ENCODE measurements at places on chromosomes 1 and 21. TPM values are rescaled to one million over a fixed set of nuclear protein-coding genes. Genes with fewer than 3 reads are reported as not detected.
A peak's percentile ranks its signal among the peaks of the same experiment; 100 is the strongest.

Gene NHLH1
- 0.15 TPM for total RNA-seq

Gene RASSF5
- 48.2 TPM for total RNA-seq

Gene ADAM30
- total RNA-seq = not detected

GRCh38 chr1:147168626-147169058 is 3.6 kb downstream of the PRKAB2 start:
- no peak for DNase-seq
- no peak overlapping the region for H3K27ac ChIP-seq
- no peak overlapping the region for H3K4me3 ChIP-seq

DNA sequence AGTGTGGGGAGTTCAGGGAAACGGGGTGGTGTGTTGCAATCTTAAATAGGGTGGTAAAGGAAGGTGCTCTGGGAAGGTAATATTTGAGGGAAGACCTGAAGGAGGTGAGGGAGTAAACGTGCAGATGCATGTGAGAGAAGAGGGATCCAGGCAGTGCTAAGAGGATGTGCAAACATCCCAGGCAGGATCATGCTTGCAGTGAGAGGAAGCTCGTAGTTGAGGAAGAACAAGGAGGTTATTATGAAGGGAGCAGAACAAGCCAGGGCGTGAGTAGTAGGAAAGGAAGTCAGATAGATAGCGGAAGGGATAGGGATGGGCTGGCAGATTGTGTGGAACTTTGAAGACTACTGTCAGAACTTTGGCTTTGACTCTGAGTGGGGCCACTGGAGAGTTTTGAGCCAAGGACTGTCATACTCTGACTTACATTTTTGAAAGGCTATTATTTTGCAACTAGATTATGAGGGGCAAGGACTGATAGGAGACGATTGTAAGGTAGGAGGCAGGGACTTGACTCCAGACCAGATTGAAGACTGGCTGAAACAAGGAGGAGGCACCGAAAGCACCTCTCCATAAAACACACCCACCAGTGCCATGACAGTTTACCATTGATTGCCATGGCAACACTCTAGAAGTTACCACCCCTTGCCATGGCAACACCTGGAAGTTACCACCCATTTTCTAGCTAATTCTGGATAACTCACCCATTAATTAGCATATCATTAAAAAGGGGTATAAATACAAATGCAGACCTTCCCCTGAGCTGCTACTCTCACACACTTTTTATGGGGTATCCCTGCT is 67.0 kb downstream of the XCL2 start:
- DNase-seq = no peak
- H3K4me3 ChIP-seq = no peak overlapping the region
- H3K36me3 ChIP-seq = no peaks in the 10 kb centered on the region
- H3K4me1 ChIP-seq = no peaks in the 10 kb centered on the region
- no peaks in the 10 kb centered on the region for H3K27me3 ChIP-seq

GRCh38 chr1:226845624-226846023 is 24.8 kb upstream of the PSEN2 start:
- H3K4me1 ChIP-seq = no peaks in the 10 kb centered on the region
- no peaks in the 10 kb centered on the region for H3K36me3 ChIP-seq
- H3K27me3 ChIP-seq = no peaks in the 10 kb centered on the region
- H3K27ac ChIP-seq = no peak overlapping the region

GRCh38 chr1:95232646-95233318 is 1.2 kb upstream of the RWDD3 start:
- peak overlapping the region; percentile 78 for H3K4me3 ChIP-seq
- peaks cover 27% of the 10 kb centered on the region for H3K4me1 ChIP-seq
- peak overlapping the region; percentile 86 for H3K27ac ChIP-seq
- no peaks in the 10 kb centered on the region for H3K36me3 ChIP-seq

DNA sequence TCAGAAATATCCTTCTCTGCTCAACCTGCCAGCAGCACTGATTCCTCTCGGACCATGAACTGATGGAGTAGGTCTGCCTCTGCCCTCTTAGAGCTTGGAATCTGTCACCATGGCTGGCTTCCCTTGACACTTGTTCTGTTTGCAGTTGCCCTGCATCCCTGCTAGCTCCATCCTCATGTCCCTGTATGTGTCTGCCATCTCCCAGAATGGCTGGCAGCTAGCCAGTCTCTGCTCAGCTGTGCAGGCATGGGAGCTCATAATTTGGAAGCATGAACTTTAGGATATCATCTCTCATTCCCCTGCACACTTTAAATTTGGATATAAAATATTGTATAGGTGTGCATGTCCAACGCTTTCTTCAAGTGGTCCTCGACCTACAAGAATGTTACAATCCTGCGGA is 95.4 kb downstream of the C1orf94 start:
- H3K4me1 ChIP-seq = no peaks in the 10 kb centered on the region
- H3K27ac ChIP-seq = no peak overlapping the region
- no peaks in the 10 kb centered on the region for H3K36me3 ChIP-seq
- no peak overlapping the region for H3K4me3 ChIP-seq

DNA sequence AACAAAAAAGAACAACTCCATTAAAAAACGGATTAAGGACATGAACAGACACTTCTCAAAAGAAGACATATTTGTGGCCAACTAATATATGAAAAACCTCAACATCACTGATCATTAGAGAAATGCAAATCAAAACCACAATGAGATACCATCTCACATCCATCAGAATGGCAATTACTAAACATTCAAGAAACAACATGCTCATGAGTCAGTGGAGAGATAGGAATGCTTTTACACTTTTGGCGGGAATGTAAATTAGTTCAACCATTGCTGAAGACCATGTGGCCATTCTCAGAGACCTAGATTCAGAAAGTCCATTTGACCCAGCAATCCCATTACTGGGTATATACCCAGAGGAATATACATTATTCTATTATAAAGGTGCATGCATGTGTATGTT is 1442.6 kb upstream of the B3GALT2 start:
- H3K36me3 ChIP-seq = no peaks in the 10 kb centered on the region
- no peak for DNase-seq
- no peaks in the 10 kb centered on the region for H3K4me1 ChIP-seq
- no peak overlapping the region for H3K27ac ChIP-seq
- no peak overlapping the region for H3K4me3 ChIP-seq

GRCh38 chr1:67004176-67004575 is 49.8 kb downstream of the SLC35D1 start:
- peaks cover 46% of the 10 kb centered on the region for H3K36me3 ChIP-seq
- H3K27ac ChIP-seq = no peak overlapping the region
- no peak for DNase-seq
- H3K4me1 ChIP-seq = no peaks in the 10 kb centered on the region
- H3K4me3 ChIP-seq = no peak overlapping the region
- no peaks in the 10 kb centered on the region for H3K27me3 ChIP-seq

DNA sequence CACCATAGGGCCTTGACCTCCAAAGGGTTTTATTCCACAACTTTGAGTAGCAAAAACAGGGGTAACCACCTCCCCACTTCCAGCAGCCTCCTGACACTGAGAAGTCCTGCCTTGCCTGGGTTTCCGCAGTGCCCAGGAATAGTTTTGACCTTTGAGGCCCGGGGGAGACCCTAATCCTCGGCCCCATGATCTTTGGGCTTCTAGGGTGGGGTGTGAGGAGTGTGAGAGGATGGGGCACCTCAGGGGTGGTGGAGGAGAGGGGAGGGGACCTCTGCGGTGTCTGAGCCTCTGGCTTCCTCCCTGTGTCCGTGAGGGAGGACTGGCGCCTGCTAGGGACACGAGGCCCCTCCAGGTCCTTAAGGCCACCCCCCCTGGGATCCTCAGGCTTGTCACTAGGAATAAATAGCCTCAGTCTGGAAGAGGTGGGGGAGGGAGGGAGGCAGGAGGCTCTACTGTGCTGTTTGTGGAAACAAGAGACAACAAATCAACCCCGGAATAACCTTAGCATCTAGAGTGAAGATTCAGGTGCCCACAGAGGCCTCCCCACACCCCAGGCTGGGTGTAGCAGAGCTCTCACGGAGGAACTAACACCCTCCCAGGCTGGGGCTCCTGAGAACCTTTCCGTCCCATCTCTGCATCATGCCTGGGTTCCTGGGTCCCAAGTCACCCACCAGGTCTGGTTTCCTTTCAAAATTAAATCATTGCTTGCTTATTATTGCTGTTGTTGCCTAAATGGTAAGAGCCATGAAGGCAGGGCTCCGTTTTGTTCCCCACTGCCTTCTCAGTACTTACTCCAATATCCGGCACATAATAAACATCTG is 904 bp upstream of the FHL3 start:
- no peaks in the 10 kb centered on the region for H3K36me3 ChIP-seq
- H3K4me3 ChIP-seq = peak overlapping the region; percentile 69

DNA sequence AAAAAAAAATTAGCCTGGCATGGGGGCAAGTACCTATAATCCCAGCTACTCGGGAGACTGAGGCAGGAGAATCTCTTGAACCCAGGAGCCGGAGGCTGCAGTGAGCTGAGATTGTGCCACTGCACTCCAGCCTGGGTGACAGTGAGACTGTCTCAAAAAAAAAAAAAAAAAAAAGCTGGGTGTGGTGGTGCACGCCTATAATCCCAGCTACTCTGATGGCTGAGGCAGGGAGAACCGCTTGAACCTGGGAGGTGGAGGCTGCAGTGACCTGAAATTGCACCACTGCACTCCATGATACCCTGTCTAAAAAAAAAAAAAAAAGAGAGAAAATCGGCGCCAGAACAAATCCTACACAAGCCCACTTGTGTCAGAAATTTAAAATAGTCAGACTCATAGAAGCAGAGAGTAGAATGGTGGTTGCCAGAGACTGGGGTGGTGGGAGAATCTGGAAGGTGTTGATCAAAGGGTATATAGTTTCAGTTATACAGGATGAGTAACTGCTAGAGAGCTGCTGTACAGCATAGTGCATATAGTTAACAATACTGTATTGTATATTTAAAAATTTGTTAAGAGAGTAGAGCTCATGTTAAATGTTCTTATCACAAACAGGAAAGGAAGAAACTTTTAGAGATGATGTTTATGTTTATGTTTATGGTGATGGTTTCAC is 9.6 kb downstream of the DIP2A start:
- H3K27ac ChIP-seq = no peak overlapping the region
- H3K4me3 ChIP-seq = no peak overlapping the region
- H3K4me1 ChIP-seq = peaks cover 9% of the 10 kb centered on the region
- no peak for DNase-seq
- H3K27me3 ChIP-seq = no peaks in the 10 kb centered on the region

GRCh38 chr1:8722366-8722765 is 95.1 kb downstream of the RERE start:
- H3K27ac ChIP-seq = no peak overlapping the region
- no peak overlapping the region for H3K4me3 ChIP-seq
- DNase-seq = no peak

- H3K4me1 ChIP-seq = no peaks in the 10 kb centered on the region
- H3K36me3 ChIP-seq = no peaks in the 10 kb centered on the region
- no peak overlapping the region for H3K4me3 ChIP-seq
- no peaks in the 10 kb centered on the region for H3K27me3 ChIP-seq
- no peak for DNase-seq
These were observed 46.4 kb downstream of the KCND3 start for GRCh38 chr1:111943066-111943465.

DNA sequence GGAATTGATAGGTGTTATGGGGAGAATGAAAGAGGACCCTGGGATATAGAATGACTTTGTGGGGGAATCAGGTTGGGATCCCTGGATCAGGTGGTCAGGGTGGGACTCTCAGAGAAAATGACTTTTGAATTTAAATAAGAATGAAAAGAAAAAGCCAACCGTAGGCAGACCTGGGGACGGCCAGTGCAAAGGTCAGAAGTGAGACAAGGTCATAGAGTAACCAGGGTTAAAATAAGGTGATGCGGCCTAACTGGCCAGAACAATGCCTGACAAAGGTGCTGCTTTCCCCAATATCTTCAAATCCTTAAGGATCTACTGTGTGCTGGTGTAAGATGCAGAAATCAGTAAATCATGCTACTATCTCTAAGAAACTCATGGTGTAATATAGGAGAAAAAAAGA is 238.4 kb upstream of the JUN start:
- H3K27ac ChIP-seq = no peak overlapping the region
- no peak overlapping the region for H3K4me3 ChIP-seq
- no peak for DNase-seq
- H3K36me3 ChIP-seq = no peaks in the 10 kb centered on the region
- peaks cover 28% of the 10 kb centered on the region for H3K4me1 ChIP-seq

DNA sequence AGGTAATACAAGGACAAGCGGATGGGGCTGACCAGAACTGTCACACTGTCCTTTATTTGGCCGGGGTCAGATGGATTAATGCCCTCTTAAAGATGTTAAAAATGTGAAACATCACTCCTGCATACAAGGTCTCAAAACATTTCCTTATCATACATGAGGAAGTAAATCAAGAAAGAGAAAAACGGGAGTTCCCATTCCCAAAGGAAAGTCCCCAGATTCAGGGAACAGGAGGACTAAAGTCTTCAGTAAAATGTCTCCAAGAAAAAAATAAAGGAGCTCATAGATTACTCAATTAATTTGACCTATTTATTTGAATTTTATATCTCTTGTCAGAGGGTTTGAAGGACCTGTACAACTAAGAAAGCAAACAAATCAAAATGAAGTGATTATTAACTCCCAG is 13.4 kb upstream of the HSD11B1 start:
- H3K27ac ChIP-seq = no peak overlapping the region
- no peaks in the 10 kb centered on the region for H3K36me3 ChIP-seq
- peaks cover 6% of the 10 kb centered on the region for H3K27me3 ChIP-seq
- no peak for DNase-seq

GRCh38 chr1:243364330-243364729 is 108.5 kb downstream of the SDCCAG8 start:
- no peaks in the 10 kb centered on the region for H3K4me1 ChIP-seq
- no peaks in the 10 kb centered on the region for H3K27me3 ChIP-seq
- H3K4me3 ChIP-seq = no peak overlapping the region
- DNase-seq = no peak
- no peak overlapping the region for H3K27ac ChIP-seq

GRCh38 chr1:89870998-89871397 is 50.2 kb downstream of the LRRC8D start:
- no peak for DNase-seq
- H3K27ac ChIP-seq = no peak overlapping the region
- peaks cover 14% of the 10 kb centered on the region for H3K36me3 ChIP-seq
- peaks cover 6% of the 10 kb centered on the region for H3K4me1 ChIP-seq
- no peaks in the 10 kb centered on the region for H3K27me3 ChIP-seq
- H3K4me3 ChIP-seq = no peak overlapping the region

- H3K27me3 ChIP-seq = no peaks in the 10 kb centered on the region
- H3K4me1 ChIP-seq = no peaks in the 10 kb centered on the region
- no peak for DNase-seq
- H3K27ac ChIP-seq = no peak overlapping the region
These were observed 73.4 kb downstream of the BACE2 start for GRCh38 chr21:41241341-41241740.

DNA sequence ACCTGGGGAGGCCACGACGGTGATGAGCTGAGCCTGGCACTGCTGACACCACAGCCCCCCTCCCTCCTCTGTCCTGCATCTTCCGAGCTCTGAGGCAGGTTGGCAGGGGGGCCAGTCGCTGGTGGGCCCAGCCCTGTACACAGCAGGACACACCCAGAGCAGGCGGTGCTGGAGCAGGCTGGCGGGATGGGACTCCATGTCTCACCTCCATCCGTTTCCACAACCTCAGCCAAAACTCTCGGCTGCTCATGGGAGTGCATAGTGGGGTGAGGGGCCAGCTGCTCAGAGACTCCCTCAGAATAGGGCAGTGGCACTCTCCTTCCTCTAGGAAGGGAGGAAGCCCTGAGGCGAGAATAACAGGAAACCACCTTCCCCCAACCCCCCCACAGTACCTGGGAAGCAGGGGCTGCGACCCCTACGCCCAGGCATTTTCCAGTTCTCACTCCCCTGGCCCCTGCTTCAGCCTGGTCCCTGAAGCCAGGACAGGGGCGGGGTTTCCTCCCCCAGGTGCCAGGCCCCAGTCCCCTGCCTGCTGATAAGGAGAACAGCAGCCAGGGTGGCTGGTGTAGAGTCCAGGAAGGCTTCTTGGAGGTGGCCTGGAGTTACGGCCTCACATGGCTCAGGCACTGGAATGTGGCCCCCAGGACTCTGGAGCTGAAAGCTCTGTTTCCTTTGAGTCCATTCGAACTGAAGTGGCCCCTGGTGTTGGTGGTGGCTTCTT is 3.2 kb upstream of the IBA57 start:
- peaks cover 53% of the 10 kb centered on the region for H3K4me1 ChIP-seq
- H3K27ac ChIP-seq = peak overlapping the region; percentile 100
- H3K27me3 ChIP-seq = peaks cover 10% of the 10 kb centered on the region
- H3K4me3 ChIP-seq = no peak overlapping the region
- no peaks in the 10 kb centered on the region for H3K36me3 ChIP-seq
- DNase-seq = peak; percentile 57
